ENCODE measurements at places on chromosomes 5 and 9.

DNA sequence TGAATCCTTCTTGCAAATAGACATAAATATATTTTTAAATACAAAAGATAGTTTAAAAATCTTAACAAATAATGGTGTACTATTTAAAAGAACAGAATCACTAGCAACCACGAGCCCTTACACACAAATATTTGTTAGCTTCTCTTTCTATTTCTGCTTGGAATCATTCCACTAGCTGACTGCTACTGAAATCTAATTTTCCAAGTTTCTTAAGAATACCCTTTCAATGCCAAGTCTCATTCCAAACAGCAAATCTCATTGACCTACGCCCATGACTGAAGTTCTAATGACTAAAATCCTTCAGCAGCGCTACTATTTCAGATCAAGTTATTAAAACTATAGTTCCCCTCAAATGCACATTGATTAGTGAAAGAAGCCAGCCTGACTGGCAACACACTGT is 13.2 kb upstream of the PPP1R2B start:
- no peak overlapping the region for H3K27ac ChIP-seq
- no peak for DNase-seq
- H3K27me3 ChIP-seq, result no peaks in the 10 kb centered on the region
- H3K36me3 ChIP-seq, result no peaks in the 10 kb centered on the region
- H3K4me3 ChIP-seq, result no peak overlapping the region

- H3K27ac ChIP-seq, result no peak overlapping the region
- DNase-seq, result no peak
- H3K27me3 ChIP-seq, result no peaks in the 10 kb centered on the region
- H3K36me3 ChIP-seq, result peaks cover 31% of the 10 kb centered on the region
Observed at GRCh38 chr5:53971131-53971530, 339.2 kb downstream of the ARL15 start.

DNA sequence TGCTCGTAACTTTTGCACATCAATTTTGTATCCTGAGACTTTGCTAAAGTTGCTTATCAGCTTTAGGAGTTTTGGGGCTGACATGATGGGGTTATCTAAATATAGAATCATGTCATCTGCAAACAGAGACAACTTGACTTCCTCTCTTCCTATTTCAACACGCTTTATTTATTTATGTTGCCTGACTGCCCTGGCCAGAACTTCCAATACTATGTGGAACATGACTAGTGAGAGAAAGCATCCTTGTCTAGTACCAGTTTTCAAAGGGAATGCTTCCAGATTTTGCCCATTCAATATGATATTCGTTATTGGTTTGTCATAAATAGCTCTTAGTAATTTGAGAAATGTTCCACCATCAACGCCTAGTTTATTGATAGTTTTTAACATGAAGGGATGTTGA is 65.4 kb upstream of the CDH12 start:
- H3K36me3 ChIP-seq, result no peaks in the 10 kb centered on the region
- no peak overlapping the region for H3K27ac ChIP-seq
- no peak for DNase-seq
- no peaks in the 10 kb centered on the region for H3K27me3 ChIP-seq
- no peak overlapping the region for H3K4me3 ChIP-seq
- H3K4me1 ChIP-seq, result no peaks in the 10 kb centered on the region

DNA sequence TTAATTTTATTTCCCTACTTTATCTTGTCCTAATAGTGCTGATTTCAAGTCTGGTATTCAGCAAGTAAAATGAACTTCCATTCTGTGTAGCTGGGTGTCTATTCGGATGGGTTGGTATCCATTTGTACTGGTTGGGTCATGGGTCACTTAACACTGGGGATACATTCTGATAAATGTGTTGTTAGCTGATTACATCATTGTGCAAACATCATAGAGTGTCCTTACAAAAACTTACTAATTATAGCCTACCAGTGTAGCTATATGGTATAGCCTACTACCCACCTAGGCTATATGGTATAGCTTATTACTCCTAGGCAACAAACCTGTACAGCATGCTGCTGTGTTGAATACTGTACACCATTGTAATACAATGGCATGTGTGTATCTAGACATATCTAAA is 1373.7 kb upstream of the DMAC1 start:
- DNase-seq, result no peak
- no peaks in the 10 kb centered on the region for H3K36me3 ChIP-seq
- H3K27me3 ChIP-seq, result no peaks in the 10 kb centered on the region

GRCh38 chr5:4716781-4717180 is 423.3 kb upstream of the ADAMTS16 start:
- no peak overlapping the region for H3K27ac ChIP-seq
- H3K4me3 ChIP-seq, result no peak overlapping the region
- DNase-seq, result no peak
- H3K36me3 ChIP-seq, result no peaks in the 10 kb centered on the region
- no peaks in the 10 kb centered on the region for H3K4me1 ChIP-seq

GRCh38 chr9:36204906-36205547 is 14.3 kb downstream of the CLTA start:
- no peak overlapping the region for H3K4me3 ChIP-seq
- DNase-seq, result no peak
- H3K27me3 ChIP-seq, result no peaks in the 10 kb centered on the region
- peaks cover 45% of the 10 kb centered on the region for H3K4me1 ChIP-seq
- peaks cover 99% of the 10 kb centered on the region for H3K36me3 ChIP-seq
- peak overlapping the region; percentile 68 for H3K27ac ChIP-seq

DNA sequence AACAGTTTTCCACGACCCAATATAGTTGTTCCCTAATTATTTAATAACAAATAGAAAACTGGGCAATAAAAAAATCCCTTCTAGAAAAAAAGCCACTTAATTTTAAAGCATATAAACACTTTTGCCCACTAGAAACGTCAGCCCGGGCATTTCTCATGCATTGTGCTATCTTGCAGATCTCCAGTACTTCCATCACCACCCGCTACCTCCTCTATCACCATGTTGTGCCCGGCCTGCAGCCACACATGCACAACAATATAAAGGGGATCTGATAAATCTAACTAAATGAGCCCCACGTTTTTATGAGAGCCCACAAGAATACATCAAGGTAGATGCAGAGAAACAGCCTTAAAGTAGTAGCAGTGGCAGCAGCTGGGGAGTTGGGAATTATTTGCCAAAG is 272.7 kb downstream of the MLLT3 start:
- peaks cover 30% of the 10 kb centered on the region for H3K4me1 ChIP-seq
- DNase-seq, result no peak
- no peaks in the 10 kb centered on the region for H3K27me3 ChIP-seq
- no peak overlapping the region for H3K4me3 ChIP-seq

DNA sequence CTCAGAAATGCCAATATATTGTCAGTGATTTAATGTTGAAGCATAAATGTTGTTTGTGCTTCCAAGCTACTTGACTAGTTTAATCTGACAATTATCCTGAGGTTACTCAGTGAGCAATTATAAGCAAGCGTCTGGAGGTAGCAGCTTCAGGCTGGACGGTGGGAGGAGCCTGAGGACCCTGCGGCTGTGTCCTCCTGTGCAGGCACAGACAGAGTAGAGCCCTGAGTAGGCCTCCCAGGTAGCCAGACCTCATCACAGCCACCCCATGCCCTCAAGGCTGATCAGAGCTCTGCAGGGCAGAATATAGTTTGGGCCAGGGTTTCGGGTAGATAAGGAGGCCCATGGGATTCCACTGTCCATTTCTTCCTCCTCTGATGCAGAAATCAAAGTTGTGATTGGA is 153.6 kb downstream of the DRD1 start:
- DNase-seq, result no peak
- peaks cover 18% of the 10 kb centered on the region for H3K27me3 ChIP-seq
- no peak overlapping the region for H3K4me3 ChIP-seq
- no peaks in the 10 kb centered on the region for H3K36me3 ChIP-seq
- H3K4me1 ChIP-seq, result no peaks in the 10 kb centered on the region

DNA sequence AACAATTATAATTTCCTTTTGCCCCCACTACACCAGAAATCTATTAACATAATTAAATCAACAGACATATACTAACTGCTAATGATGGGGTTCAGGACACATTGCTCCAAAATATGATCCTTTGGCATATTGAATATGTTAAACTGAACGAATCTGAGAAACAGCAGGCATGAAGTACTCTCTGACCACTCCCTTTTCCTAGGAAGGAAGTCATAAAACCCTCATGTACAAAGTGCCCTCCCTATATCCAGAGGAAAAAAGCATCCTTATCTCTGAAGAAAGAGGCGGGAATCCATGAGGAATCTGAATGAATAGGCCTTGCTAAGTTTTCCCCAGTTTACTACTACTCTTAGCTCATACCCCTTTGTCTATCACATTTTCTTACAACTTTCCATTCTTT is 67.9 kb downstream of the ADAMTS6 start:
- H3K4me3 ChIP-seq, result no peak overlapping the region
- H3K36me3 ChIP-seq, result peaks cover 16% of the 10 kb centered on the region
- no peak for DNase-seq

DNA sequence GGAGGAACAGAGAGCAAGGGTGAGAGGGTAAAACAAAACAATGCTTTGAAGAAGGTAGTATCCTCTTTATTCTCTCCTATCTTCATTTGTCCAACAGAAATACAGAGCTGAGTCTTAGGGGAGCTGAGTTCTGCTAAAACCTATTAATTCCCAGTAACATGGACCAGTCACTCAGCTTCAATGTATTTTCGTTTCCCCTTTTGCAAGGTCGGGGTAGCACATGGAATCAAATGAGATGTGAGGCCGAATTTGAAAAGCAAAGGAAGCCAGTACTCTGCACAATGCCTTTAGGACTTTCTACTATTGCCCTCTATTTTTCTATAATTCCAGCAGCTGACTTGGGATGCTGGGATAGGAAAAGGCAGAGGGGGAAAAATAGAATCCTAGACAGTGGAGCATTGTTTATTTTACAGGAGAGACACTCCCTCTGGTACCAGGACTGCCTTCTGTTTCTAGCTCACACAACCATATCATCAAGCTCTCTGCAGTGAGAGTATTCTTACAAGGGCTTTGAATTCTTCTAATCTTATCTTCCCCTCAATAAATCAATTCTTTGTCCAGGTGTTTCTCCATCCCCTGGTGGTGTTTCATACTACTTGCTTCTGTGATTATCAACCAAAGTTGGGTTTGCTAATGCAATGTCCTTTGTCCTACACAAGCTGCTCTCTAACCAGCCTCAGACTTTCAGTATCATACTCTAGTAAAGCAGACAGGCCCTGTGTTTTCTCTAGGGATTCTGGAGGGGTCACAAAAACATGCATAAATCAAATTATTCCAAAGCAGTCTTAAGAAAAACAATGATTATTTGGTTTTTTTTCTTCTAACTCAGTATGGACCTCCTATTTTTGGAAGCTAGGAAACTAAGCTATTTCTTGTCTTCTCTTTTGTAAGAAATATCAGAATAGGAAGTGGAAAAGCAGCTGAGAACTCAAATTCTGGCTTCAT is 341.5 kb downstream of the OSTF1 start:
- H3K4me3 ChIP-seq, result no peak overlapping the region
- H3K27me3 ChIP-seq, result peaks cover 2% of the 10 kb centered on the region
- no peak overlapping the region for H3K27ac ChIP-seq
- no peaks in the 10 kb centered on the region for H3K4me1 ChIP-seq

DNA sequence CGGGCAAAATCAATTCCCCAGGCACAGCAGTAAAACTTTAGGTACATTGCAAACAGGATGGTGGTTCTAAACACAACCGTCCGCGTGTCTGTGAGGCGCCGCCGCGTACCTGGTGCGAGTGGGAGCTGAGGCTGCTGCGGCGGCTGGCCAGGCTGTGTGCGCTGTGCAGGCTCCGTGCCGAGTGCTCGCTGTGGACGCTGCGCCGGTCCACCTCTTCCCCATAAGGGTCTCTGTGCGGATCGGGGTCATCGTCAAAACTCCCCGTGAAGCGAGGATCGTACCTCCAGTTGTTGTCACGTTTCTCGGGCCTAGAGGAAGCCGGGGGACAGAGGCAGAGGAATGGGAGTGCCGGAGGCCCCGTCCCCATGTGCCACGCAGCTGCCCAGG is 16.7 kb downstream of the SEC16A start:
- no peak for DNase-seq
- no peak overlapping the region for H3K27ac ChIP-seq
- H3K4me3 ChIP-seq, result no peak overlapping the region

- DNase-seq, result no peak
- H3K4me3 ChIP-seq, result no peak overlapping the region
- no peaks in the 10 kb centered on the region for H3K36me3 ChIP-seq
- peaks cover 36% of the 10 kb centered on the region for H3K27me3 ChIP-seq
- no peak overlapping the region for H3K27ac ChIP-seq
- no peaks in the 10 kb centered on the region for H3K4me1 ChIP-seq
Observed at GRCh38 chr9:135718616-135719015, 16.6 kb downstream of the KCNT1 start.

GRCh38 chr5:147893820-147894219 is 12.5 kb downstream of the C5orf46 start:
- H3K27ac ChIP-seq, result no peak overlapping the region
- no peak for DNase-seq
- H3K4me3 ChIP-seq, result no peak overlapping the region
- no peaks in the 10 kb centered on the region for H3K4me1 ChIP-seq
- peaks cover 10% of the 10 kb centered on the region for H3K27me3 ChIP-seq
